Esophagus mucosa (tissue), 1 donor: ENCODE measurements at places on chromosomes 4 and X.

- no peak for ATAC-seq
Measured at GRCh38 chr4:8041172-8041571, 101.5 kb upstream of the AFAP1 start.

GRCh38 chrX:45322820-45323219 lies 122.1 kb upstream of the DIPK2B start:
- ATAC-seq: no peak

GRCh38 chr4:184370711-184371389 lies 103.5 kb downstream of the IRF2 start:
- ATAC-seq: no peak

DNA sequence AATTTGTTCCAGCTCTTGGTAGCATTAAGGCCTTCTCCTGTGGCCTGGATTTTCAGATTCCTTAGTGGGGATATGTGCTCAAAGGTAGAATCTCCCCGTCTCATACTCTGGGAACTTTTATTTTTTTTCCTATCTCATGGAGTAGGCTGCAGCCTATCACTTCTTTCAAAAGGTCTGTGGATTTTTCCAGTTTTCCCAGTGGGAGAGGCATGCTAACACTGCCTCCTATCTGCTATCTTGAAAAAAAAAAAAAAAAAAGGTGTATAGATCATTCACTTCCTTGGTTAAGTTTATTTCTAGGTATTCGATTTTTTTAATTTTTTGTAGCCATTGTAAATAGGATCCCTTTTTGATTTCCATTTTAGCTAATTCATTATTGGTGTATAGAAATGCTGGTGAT lies 67.1 kb downstream of the IL15 start:
- ATAC-seq: no peak

DNA sequence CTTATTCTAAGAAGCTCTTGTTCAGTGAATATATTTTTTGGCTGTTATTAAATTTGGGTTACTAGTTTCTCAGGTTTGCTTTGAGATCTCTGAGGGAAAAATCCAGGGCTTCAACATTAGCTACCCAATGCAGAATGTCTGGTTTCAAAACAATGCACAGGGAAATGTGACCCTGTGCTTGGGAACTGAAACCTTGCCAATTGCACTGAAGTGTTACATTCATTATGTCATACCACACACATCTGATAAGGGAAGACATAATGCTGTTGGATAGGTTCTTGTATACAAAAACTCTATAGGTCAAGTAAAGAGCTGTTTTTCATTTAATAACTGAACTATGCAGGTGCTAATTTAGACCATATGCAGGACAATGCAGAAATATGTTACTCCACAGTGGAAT lies 345.3 kb upstream of the BMP3 start:
- no peak for ATAC-seq
